ENCODE measurements at places on chromosomes 6 and 20.

DNA sequence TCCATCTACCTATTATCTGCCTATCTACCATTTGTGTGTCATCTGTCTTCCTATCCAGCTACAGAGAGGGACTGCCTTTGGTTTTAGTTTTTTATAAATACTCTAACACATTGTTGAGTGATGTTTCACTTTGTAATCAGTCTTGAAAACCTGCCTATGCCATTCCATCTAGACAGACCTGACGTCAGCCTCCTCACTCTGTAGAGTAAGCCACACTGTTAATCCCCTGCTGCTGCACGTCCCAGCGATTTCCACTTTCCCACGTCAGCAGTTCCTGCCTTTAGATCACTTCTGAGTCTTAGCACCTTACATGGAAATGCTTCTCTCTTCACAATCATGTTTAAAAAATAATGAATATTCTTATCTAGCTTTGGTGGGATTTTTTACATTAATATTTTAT, 54.8 kb downstream of the PLG start:
- no peak for DNase-seq

- no peak for DNase-seq
Observed at GRCh38 chr6:20719980-20720379, 185.7 kb downstream of the CDKAL1 start.

- no peak for DNase-seq
Observed at GRCh38 chr6:18249271-18249670, 15.1 kb downstream of the DEK start.

DNA sequence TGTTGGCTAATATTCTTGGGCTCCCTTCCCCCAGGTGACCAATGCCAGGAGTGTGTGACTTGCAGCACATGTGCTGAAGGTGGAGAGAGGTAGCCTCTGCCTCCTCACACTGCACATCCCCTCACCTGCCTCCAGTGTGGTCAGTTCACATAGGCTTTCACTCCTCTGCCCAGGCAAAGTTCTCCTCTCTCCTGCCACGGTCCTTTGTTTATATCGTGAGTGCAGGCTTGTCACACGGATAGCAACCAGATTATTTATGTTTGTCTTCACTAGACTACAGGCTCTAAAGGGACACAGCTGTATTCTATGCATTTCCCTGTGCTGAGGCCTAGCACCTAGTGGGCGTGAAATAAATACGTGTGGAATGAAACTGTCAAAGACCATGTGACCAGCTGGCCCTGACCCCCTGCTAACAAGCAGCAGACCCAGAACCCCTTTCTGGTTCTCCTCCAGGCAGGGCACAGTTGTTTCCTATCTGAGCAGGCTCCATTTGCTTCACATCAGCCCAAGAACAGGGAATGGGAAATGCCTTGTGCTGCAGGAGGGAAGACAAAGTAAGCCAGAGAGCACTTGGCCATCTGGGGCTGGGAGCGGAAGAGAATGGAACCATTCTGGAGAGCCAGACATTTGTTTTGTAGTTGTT, 42.3 kb downstream of the UNC5CL start:
- DNase-seq: no peak

DNA sequence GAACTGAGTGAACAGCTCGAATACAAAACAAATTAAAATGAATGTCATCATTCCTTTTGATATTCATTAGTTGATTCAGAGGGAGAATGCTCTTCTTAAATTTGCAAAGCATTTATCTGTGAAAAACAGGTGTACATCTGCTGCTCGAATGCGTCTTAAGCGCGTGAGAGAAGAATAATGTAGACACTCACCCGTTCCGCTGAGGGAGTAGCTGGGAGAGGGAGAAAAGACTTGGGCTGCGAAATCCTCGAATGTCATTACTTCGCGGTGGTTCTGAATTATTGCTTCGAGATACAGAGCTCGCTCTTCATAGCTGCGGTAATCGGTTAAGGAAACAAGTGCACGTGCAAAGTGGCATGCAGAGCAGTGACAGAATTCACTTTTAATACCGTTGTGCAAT, 43.9 kb downstream of the INSM1 start:
- DNase-seq: no peak

- DNase-seq: peak; percentile 28
Observed at GRCh38 chr20:57092112-57092899, 174.1 kb downstream of the BMP7 start.

DNA sequence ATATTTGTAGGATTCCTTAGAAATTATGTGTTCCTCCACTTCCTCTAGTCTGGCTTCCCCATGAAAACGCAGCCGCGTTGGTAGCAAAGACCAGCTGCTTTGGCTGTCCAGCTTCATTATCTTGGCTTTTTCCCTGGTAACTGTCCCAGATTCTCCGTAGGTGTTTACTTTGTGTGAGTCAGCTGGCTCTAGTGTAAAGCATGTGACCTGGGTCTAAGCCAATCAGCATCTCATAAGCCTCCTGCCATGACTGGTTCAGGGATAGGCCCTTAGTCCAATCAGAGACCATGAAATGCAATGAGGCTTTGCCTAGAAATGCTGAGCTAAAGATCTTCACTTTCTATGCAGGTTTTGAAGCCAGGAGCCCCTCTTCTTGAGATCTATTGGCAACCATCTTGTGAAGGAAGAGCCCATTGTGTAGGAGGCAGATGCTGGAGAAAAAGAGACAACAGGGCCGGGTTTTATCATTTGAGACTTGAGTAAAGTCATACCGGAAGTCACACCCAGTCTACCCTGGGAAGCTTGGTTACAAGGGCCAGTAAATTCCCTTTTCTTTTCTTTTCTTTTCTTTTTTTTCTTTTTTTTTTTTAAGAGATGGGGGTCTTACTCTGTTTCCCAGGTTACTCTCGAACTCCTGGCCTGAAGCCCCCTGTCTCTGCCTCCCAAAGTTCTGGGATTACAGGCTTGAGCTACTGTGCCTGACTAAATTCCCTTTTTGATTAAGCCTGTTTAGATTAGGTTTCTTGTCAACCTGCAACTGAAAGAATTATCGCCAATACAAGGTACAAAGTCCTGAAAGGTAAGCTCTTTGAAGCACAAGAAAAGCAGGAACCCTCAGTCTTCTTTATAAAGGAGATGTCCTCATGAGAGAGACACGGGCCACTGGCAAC, 256.5 kb upstream of the RREB1 start:
- DNase-seq: no peak

DNA sequence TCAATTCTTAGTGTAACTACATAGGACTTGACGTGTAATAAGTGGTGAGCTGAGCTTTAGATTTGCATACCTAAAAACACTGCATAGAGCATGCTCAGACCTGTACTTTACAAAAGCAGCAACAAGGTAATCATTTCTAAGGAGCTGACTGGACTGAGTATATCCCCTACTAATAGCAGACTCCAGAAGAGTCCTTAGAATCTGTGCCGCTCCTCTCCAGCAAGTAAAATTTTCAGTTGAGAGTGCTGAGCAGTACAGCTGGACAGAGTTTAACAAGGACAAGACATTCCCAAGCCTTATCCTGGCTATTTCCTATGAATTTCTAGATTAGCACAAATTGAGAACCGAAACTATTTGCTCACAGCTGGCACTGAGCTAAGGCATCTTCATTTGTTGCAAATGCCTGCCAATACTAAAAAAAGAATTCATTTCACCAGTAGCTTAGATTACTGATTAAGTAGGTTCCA, 26.1 kb upstream of the KLHL31 start:
- no peak for DNase-seq

DNA sequence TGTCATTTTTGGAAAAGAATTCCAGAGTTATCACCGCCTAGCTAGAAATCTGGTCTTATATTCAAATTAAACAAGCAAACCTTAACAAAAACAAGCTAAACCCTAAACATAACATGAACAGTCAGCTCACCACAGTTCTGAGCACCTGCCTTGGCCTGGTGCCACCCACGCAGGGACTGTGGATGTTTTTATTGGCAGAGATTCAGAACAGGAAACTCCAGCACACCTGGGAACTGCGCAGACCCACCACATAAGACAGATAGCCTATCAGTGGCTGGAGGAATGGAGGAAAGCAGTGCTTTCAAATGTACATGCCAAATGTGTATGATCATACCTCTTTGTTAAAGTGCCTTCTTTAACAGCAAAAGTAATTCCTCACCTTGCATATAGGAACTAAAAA, 8.9 kb downstream of the SLC16A10 start:
- DNase-seq: peak; percentile 57

DNA sequence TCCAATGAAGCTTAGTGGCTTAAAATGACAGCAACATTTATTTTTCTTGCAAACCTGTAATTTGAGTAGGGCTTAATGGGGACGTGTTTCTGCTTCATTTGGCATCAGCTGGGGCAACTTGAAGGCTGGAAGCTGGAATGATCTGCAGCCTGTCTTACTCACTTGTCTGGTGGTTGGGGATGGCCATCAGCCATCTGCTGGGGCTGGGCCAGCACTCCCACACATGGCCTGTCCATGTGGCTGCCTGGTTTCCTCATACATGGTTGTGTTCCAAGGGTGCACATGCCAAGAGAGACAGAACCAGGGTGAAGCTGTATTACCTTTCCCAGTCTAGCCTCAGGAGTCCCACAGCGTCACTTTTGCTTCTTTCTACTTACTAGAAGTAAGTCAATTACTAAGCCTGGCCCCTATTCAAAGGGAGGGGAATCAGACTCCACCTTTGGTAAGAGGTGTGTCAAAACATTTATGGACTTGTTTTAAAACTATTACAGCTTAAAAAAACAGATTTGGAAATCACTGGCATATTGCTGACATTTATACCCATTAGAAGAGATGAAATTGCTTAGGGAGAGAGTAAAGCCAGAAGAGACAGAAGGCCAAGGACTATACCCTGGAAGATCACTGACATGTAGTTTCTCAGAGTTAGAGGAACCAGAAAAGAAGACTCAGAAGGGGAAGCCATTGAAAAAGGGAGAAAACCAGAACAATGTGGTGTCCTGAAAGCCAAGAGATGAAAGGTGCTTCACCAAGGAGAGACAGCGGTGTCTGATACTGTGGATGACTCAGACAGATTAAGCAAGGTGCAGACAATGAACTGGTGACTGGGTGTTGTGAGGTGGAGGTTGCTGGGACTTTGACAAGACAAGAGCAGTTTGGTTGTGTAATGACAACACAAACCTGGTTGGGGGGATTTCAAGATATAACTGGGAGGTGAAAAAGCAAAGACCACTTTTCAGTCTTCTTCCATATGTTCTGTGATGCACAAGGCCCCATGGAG, 345.2 kb downstream of the GJA1 start:
- DNase-seq: no peak

DNA sequence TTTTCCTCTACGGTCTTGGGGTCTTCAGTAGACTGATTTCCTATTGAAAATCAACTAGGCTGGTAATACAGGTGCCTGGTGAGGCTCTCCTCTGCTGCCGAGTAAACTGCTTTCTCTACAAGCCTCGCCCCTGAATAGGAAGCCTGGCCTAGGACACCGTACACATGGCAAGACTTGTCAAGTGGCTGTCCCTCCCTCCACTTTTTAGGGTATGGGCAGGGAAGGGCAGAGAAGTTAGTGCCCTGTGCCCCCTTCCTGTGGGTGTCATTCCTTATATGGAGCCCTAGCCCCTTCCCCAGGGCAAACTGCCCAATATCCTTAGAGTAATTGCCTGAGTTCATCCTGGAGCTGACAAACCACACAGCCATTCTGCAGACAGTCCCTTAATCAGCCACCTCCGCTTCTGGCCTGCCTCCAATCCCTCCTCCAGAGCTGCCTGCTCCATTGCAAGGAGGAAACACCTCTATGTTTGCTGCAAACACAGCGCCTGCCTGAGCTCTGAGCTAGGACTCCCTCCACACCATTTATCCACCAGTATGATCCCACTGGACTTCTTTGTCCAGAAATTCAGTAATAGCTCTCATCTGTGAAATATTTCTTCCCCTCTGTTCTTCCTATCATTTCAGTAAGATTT, 93.1 kb downstream of the CHD6 start:
- no peak for DNase-seq

DNA sequence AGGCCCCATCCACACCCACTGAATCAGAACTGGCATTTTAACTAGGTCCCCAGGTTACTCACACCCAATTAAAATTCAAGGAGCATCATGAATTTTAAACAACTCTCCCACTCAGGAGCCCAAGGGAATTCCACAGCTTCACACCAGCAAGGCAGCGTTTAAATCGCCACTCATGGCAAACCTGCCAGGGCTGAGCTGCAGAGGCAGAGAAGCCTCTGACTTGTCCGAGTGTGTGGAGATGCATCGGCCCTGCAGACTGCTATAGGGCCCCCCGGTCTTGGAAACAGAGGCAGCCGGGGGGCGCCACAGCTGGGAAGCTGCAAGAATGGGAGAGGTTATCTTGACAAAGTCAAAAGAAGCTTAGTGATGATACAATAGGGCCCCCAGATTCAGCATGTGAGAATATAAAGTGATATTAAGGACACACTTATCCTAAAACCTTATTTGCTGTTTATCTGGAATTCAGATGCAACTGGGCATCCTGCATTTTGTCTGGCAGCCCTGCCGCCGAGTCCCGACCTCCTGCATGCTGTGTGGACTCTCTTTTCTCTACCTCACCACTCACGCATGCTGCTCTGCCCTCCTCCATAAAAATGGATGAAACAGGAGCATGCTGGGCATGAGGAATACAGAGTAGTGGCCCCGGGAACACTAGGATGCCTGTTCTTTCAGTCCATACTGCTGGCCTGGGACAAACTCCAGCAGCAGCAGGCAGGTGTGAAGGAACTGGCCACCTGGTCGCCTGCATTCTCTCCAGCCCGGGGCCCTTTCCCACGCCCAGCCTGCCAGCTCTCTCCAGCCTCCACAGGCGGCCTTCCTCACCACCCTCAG, 126.1 kb downstream of the PXDC1 start:
- no peak for DNase-seq

DNA sequence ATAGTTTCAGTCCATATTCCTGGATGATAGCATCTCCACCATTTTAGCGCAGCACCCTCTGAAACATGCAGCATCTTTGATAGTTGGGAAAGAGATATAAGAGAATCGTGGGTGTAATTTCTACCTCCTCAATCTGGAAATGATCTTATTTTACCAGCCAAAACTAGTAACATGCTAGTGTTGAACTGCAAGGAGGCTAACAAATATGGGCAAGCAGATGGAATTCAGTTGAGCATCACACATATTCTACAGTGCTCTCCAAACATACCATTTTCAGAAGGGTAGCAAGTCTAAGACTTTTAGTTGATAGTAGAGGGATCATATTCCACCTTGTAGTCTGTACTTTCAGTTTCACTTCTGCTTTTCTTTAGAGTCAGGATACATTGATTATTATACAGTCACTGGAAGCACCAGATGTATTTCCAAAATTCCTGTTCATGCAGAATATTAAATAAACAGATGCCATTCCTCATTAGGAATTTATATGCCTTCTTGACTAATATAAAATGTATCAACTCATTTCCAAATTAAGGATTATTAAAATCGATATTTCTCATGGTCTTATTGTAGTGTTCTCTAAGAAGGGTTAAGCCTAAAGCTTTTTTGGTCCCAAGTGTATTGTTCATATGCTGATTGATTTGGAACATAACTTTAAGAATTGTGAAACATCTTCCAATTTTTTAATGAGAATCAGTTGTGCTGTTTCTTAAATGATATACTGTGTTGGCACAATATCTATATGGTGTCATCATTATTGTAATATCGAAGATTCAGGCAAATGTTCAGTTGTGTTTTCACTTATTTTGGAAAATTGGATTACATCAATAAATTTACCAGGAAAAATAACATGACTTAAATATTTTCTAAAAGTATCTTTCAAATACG, 362.0 kb downstream of the CENPW start:
- no peak for DNase-seq

GRCh38 chr6:128216917-128217316, 303.5 kb downstream of the PTPRK start:
- no peak for DNase-seq
